ENCODE measurements at places on chromosomes 2 and 18.
A peak's percentile ranks its signal among the peaks of the same experiment; 100 is the strongest.

DNA sequence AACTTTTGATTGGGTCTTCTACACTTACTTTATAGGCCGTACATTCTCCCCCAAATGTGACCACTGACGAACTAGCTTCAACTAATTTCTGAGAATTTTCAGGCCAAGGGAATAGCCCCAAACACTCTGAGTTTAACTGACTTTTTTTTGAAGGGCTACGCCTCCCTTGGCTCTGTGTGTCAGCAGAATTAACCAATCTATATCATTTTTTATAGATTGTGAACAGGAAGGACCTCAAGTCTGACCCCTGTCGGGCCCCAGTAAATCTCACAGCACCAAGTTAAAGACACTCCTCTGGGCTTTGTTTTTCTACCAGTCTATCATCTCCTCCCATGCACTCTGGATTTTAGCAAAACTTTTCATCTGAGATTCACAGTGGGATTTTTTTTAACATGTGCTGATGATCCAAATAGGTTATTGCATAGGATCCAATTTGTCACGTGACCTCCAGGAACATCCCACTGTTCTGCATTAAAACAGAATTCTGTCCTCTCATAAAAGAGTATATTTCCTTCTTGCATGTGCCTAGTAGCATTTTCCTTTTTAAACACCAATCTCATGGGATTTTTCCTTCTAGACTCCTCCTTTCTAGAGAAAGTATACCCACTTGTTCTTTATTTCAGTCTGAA, 307.1 kb downstream of the OSR1 start:
- DNase-seq, result no peak

GRCh38 chr2:57126410-57126809, 920.2 kb upstream of the VRK2 start:
- no peak for DNase-seq

DNA sequence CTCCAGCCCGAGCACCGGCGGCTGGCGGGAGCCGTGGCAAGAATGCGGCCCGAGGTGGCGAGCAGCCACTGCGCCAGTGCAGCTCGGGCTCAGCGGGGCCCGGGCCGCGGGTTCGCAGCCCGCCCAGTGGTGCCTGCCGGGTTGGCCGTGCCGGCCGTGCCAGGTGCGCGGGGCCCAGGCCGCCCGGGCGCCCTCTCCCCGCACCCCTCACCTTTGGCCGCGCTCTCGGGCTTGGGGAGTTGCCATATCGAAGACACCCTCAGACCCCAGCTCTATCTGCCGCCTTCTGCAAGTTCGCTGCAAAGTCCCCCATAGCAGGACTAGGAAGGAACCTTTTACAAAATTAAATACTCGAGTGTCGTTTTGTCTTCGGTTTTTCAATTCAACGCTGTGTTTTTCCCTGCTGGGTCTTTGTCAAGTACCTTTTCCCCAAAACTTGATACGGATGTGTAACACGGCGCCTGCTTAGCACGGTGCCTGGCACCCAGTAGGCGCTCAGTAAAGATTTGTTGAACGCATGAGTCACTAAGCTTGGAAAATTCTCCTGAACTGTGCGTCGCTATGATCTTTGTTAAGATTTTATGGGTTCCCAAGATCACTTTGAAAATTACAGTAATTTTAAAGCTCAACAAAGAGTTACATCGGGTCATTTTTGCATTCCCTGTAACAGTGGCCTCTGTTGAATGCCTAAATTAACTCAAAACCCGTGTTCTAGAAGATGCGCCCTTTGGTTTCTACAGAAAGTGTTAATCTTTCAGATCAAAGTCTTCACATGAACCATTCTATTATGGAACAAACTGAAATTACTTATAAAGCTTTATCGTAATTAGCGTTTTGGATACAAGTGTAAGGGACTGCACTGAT, 750 bp downstream of the STRADB start:
- DNase-seq, result no peak

- no peak for DNase-seq
Observed at GRCh38 chr18:46250084-46250811, 146.1 kb downstream of the HAUS1 start.

- DNase-seq, result no peak
Observed at GRCh38 chr2:84959095-84959565, 11.8 kb upstream of the KCMF1 start.

DNA sequence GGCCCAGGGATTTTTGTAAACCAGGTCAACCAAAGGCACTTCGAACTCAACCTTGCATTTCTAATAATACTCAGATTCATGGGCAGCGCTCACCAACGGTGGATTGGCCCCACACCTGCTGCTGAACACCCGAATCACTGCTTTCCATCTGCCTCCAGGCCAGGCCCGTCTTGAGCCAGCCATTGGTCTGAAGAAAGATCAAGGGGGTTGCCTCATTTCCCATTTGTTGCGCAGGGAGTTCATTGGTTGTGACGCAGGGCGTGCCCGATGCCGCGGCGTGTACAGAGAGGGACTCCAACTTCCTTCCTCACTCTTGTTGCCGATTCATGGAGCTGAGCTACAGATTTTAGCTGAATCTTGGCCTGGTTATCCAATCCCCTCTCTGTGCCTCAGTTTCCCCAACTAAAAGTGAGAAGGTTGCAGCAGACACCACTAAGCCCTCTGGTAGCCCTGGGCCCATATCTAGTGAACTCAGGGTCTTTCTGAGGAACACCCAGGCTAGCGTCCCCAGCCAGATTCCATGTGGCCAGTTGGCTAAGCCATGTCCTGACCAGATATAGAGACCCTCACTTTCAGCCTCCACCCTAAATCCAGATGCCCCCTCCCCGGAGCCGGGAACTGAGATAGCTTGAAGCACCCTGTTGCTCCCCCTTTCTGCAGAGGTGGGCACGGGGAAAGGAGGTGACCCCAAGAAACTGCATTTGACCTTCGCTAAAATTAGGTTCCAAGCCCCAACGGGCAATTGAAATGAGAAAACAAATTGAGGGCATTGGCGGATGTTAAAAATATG, 60.9 kb upstream of the HPCAL1 start:
- no peak for DNase-seq

GRCh38 chr18:38751898-38752297, 1186.3 kb upstream of the CELF4 start:
- DNase-seq, result no peak

DNA sequence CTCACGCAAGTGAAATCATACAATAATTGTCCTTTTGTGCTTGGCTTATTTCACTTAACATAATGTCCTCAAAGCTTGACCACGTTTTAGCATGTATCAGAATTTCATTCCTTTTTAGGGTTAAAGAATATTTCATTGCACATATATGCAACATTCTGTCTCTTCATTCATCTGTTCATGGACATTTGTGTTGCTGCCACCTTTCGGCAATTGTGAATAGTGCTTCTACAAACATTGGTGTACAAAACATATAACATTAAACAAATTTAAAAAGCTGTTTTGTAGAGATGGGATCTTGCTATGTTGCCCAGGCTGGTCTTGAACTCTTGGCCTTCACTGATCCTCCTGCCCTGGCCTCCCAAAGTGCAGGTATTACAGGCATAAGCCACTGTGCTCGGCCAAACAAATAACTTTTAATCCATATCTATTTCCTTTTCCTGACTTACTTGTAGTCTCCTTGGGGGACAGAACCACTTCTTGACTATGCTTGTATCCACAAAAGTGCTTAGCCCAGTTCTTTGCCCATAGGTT, 209.3 kb downstream of the SLC4A3 start:
- DNase-seq, result no peak

GRCh38 chr2:241096979-241097378, 5.1 kb downstream of the MTERF4 start:
- no peak for DNase-seq

- DNase-seq, result no peak
Observed at GRCh38 chr2:16682431-16683118, 16.9 kb upstream of the CYRIA start.

DNA sequence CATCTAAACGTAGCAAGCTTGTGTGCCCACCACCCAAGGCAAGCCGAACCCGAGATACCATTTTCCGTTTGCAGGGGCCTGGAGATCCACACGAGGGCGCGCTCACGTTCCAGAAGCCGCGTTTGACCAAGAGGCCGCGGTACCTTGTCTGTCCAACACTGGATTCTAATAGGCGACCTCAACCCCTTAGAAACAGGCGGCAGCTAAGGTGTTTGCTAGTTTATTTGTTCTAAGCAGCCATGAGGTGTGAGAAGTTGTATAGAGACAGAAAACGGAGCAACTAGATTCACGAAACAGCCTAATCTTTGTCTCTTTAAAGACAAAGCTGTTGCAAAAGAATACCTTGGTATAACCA, 4.2 kb downstream of the HOXD11 start:
- peak; percentile 78 for DNase-seq

DNA sequence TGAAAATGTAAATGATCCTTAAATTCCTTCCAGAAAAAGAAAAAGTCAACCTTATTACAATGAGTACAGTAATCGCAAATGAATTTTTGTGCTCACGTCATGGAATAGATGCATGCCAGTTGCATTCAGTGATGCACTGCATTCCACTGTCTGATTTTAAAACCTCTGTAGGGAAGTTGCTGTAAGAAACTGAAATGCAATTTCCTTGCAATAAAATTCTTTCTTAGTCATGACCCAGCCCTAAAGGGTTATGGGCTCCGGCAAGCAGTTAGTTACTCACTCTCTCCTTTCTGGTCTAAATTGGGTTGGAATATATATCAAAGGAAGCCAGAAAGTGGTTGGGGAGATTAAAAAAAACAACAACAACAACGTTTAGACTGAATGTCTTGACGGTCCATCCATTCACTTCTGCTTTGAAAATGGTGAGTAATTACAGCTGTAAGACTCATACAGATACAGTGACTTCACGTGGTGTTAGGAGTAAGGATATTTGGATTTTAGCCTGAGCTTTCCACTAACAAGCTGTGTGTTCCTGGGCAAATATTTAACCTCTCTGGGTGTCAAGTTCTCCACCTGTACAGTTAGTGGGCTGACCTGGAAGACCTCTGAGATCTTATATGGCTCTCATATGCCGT, 8.6 kb upstream of the RND3 start:
- DNase-seq, result no peak

GRCh38 chr2:102619414-102620319, at the start of gene SLC9A2:
Gene SLC9A2 (plus strand): TSS chr2:102619553. CDS start chr2:102619849, 296 bp downstream.
- no peak for DNase-seq

DNA sequence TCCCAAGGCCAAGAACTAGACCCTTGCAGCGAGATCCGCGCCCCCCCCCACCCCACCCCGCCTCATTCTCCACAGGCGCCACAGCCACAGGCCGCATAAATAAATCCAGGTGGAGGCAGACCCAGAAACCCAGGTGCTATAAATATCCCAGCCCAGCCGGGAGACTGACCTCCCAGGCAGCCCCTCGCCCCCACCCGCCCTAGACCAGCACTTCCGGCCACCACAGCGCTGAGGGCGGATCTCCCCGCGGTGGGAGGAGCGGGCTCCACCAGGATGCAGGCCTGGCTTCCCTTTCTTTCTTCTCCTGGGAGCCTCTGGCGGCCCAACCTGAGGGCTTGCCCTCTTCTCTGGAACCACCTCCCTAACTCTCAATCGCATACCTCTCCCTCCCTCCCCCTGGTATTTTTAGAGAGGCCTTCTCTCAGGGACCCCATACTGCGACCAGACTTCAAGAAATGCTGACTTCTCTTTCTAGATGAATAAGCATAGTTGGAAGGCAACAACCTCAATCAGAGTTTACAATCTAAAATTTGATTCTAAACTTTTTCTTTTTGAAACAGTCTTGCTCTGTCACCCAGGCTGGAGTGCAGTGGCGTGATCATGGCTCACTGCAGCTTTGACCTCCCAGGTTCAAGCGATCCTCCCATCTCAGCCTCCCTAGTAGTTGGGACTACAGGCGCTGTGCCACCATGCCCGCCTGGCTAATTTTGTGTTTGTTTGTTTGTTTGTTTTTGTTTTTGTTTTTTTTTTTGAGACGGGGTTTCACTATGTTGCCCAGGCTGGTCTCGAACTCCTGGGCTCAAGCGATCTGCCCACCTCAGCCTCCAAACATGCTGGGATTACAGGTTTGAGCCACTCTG, 55.0 kb downstream of the PKDCC start:
- no peak for DNase-seq

DNA sequence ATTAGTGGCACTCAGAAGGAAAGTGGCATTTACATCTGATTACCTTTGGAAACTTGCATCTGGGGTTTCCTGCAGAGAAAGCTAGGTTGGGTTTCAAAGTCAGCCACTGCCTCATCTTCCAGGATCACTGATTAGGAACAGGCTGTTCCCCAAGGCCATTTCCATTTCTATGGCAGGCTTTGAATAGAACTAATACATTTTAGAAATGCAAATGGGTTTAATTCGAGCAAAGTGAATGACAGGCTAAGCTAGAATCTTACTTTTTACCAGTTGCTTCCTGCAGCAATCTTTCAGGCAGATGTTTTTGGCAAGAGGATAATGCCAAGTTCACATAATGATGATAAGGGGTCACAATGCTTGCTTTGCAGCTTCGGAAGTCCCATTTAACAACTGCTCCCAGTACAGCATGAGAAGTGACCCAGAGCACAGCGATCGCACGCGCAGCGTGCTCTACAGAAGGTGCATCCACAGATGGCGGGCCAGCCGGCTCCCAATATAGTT, 336.7 kb downstream of the LPIN1 start:
- no peak for DNase-seq

GRCh38 chr2:237488901-237489860, 2.1 kb downstream of the MLPH start:
- DNase-seq, result no peak

- no peak for DNase-seq
Observed at GRCh38 chr18:59208602-59209125, 11.3 kb upstream of the GRP start.

DNA sequence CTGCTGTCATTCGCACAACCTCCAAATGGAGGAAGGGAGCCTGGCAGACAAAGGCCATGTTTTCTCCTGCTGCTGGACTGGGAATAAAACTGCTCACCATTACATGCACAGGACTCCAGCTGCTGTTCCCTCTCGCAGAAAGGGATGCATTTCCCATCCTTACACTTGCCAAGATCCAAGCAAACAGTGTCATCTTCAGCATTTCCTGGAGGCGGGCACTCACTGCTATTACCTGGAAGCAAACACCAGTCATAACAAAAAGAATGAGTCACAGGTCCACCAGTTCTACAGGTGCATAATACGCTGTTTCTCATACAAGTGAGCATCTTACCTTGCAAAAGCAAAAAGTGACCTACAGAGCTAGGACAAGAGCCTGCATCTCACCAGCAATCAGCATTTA, 22.7 kb downstream of the IAH1 start:
- DNase-seq, result no peak

- no peak for DNase-seq
Observed at GRCh38 chr2:230216489-230216888, 3.3 kb downstream of the SP110 start.

GRCh38 chr2:240362216-240362755, 73.2 kb upstream of the GPC1 start:
- no peak for DNase-seq

GRCh38 chr18:23479829-23480505, 23.3 kb upstream of the RMC1 start:
- DNase-seq, result no peak

GRCh38 chr2:28101123-28101522, 210.6 kb downstream of the BABAM2 start:
- DNase-seq, result no peak
